Sciatic nerve (tissue), 2 donors: ENCODE measurements at places on chromosomes 5 and 9.

DNA sequence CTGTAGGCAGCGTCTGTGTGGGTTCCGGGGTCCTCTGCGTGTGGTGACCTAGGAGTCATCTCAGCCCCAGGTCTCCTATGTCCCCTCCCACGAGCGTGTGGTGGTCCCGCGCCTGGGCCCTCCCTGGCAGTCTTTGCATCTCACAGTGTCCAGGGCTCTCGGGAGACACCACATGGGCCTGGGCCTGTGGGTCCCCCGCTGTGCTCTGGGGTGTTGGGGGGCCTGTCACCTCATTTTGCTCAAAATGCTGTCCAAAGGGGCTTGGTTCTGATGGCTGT is 27.1 kb downstream of the CEP72 start:
- no peak for DNase-seq

DNA sequence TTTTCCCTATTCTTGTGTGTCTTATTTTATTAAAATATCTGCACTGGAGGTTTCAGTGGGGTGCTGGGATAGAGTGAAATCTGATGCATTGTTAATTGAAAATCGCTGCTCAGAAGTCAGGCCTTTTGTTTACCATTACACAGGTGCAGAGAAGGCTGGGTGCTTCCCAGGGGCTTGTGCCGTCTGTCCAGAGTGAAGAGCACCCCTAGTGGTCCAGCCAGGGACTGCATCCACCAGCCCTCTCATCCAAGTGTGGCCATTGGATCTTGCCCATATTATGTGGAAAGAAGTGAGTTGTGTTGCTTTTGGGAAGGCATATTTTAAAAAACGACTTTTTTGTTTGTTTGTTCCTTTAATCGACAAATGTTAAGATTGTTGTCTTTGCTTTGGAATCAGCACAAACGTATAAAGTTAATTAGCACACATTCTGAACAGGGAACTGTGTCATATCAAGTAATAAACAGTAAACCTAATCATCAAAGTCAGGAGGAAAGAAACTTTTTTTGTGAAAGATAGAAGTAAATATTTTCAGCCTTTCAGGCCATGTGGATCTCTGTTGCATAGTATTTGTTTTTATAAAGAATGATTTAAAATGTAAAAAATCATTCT is 315.6 kb downstream of the MTRR start:
- DNase-seq = no peak

DNA sequence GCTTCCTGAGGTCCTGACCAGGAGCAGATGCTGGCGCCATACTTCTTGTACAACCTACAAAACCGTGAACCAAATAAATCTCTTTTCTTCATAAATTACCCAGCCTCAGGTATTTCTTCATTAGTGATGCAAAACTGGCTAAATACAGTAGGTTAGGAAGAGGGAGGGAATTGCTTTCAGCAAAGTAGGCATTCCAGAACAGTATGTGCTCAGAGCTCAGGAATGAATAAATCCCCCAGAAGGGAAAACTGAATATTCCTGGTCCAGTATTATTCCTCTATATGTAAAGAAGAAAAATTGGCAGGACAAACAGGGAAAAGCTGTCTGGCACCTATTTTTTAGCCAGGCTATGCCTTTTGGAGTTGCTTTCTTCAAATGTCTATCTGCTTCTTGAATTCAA is 577.1 kb downstream of the PSAT1 start:
- no peak for DNase-seq

DNA sequence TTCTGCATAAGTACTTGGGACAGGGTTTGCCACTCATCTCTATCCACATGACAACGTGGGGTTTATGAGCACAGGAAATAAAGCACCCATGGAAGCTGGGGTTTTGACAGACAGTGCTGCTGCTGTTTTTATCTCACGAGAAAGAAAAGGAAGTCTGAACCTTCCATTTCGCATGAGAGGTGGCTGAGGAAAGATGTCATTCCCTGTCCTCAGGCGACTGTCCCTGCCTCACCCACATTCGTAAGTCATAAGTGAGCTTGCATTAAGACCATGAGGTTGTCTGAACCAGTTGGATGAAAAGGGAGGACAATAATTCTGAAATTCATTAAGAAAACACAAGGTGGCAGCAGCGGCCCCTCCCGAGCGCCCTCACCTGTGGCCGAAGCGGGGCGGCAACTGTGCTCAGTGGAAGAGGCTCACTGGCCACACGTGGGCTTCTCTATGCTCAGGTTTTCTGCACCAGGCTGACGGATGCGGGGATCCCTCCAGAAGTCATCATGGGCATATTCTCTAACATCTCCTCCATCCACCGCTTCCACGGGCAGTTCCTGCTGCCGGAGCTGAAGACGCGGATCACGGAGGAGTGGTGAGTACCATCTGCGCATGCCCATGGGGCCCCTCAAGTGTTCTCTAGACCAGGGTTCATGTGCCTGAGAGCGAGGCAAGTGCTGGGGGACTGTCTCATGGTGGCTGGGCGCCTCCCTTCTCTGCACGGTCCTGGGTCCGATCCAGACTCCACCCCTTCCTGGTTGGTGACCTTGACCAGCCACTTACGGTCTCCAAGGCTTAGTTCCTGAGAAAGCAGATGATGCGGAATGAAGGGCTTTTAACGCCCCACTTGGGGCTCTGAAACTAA is 54.7 kb upstream of the SUSD3 start:
- DNase-seq = no peak

DNA sequence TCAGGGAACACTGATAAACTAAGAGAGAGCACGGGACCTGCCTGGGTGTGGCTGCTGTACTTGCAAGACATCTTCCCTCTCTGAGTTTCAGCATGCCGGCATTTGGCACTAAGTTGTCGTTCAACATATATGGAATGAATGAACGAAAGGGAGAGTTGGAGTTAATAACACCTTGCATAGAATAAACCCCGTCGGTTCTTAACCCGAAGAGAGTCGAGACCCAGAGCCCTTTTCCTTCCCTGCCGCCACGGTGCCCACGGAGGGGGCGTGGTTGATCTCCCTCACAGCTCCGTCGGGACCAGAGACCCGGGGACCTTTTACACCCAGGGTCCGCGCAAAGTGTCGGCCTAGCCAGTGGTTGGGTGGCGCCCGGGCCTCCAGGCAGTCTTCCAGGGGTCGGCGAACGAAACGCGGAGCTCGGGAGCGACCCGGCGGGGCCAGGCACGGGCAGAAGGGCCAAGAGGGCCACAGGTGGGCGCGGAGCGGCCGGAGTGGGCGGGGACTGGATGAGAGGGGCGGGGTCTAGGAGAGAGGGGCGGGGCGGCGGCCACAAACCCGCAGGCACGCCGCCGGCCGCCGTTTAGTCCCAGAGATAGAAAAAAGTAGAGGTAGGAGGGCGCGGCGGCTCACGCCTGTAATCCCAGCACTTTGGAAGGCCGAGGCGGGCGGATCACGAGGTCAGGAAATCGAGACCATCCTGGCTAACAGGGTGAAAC is 735 bp upstream of the RPL26L1 start:
- peak; percentile 80 for DNase-seq
